ENCODE measurements at places on chromosomes 7 and 10.
A peak's percentile ranks its signal among the peaks of the same experiment; 100 is the strongest.

- DNase-seq, result peak; percentile 71
Measured at GRCh38 chr10:3889961-3890522, 105.0 kb upstream of the KLF6 start.

- DNase-seq, result no peak
Measured at GRCh38 chr10:1195828-1196227, 139.6 kb downstream of the WDR37 start.

DNA sequence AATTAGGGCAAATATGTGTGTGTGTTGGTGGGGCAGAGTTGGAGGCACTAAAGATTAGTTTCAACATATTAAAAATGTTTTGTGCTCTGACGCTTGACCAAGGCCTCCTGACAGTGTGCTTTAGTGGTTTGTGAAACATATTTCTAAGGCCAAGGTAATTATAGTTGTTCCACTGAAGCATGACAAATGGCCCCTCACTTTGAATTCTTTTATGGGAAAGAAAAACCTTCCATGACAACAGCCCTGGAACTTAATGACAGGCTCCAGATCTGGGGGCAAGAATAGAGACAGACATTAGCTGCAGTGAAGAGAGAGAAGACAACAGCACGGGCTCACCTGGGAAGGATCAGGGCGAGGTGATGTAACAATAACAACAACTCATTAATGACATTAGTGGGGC lies 155.8 kb downstream of the CHN2 start:
- no peak for DNase-seq

- no peak for DNase-seq
Measured at GRCh38 chr7:30452280-30452930, 26.2 kb downstream of the NOD1 start.

GRCh38 chr10:76874896-76875295 lies 762.7 kb downstream of the KCNMA1 start:
- DNase-seq, result no peak
